Activated T-cell treated with anti-CD3 and anti-CD28 coated beads, Interleukin-2, amount 50 U/mL, for 4 hours (primary cell): ENCODE measurements at places on chromosomes 4 and X. TPM values are rescaled to one million over a fixed set of nuclear protein-coding genes. Genes with fewer than 3 reads are reported as not detected.

Gene CSN1S1
- not detected for total RNA-seq

Gene TTC29
- not detected for total RNA-seq

Gene DMP1
- not detected for total RNA-seq

Gene UVSSA
- total RNA-seq = 17.2 TPM

Gene HEPH
- 0.13 TPM for total RNA-seq

Gene SPANXA1
- total RNA-seq = not detected

Gene ZNF674
- 0.34 TPM for total RNA-seq

Gene TCEAL8
- total RNA-seq = 17.1 TPM

DNA sequence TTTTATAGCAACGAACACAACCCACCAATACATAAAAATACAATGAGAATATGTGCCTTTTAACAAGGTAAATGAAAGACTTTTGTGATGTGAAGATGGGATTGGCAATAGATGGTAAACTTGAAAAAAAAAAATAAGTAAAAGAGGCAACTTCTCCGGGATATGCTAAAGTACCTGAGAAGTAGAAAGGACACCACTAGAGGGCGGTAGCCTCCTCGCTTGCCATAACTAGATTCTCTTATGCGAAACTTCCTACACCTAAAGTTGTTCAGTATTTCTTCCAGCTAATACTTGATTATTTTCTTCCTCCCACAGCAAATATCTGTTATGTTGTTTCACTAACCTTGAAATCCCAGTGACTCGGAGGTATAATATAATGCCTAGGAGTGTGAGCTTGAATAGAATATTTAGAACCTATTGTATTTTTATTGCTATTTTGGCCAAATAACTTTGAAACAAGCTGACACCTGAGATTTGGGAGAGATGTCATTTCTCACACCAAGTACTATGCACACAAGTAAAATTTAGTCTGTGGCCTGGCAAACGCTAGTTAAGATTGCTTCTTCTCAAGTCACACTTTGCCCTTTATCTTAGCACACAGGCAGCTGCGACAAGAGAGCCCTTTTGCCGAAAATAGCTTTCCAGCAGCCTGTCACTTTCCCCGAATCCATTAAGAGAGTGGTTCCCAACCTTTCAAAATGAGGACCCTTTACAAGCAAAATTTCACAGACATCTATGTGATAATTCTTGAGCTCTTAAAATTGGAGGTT is 44.9 kb upstream of the PDLIM5 start:
- peak; percentile 48 for DNase-seq

- peak; percentile 18 for DNase-seq
Measured at GRCh38 chr4:24583451-24584210, 723 bp downstream of the DHX15 start.

GRCh38 chr4:180156684-180157083 is 2086.5 kb upstream of the TENM3 start:
- DNase-seq = no peak

- peak; percentile 32 for DNase-seq
Measured at GRCh38 chrX:101485212-101485949, at the start of gene ARMCX4. ARMCX4 (plus strand) TSS chrX:101485456; CDS start chrX:101488590, 3,134 bp downstream.

GRCh38 chr4:150318527-150318926 is 240.3 kb downstream of the DCLK2 start:
- DNase-seq = no peak

DNA sequence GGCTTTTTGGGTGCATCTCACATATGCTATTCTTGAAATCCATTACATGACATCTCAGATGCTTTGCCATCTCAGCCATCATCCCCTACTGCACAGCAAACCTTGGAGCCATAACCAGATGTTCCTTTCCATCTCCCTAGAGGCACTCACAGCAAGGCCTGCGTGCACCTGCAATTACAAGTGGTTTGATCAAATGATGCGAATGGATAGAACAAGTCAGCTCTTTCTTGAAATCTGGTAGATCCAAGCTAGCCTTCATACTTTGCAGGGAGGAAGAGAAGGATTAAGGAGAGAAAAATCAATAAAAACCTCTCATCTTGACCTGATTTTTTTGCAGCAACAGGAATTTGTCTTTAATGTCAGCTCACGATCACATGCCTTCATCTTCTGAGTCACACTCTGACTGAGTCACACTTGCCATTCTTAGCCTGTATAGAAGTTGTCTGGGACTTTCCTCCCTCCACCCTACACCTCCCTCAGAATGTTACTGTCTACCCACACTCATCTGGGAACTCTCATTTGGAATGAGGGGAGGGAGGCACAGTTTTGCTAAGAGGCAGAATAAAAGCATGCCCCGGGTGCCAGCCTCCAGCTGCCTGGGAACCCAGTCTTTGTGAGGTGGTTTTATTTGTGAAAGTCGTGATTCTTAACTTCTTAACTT is 11.9 kb upstream of the TRIML1 start:
- no peak for DNase-seq

- no peak for DNase-seq
Measured at GRCh38 chrX:43589735-43590134, 66.4 kb upstream of the MAOA start.

- DNase-seq = peak; percentile 6
Measured at GRCh38 chr4:122710434-122711308, 21.8 kb upstream of the BBS12 start.

DNA sequence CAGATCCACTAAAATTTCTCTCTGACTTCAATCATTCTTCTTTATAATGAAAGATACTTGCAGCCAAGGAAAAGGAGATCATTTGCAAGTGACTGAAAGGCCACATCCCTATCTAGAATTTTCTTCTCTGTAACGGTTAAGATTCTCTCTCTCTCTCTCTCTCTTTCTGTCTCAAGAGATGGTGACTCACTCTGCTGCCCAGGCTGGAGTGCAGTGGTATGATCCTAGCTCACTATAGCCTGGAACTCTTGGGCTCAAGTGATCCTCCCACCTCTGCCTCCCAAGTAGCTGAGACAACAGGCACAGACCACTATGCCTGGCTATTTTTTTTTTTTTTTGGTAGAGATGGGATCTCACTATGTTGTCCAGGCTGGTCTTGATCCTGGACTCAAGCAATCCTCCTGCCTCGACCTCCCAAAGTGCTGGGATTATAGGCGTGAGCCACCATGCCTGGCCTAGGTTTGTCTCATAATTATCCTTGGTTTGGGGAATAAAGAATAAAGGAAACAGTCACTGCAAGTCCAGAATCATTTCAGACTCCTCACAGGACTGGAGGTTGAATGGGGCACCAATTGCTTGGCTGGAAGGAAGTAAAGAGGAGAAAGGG is 33.3 kb upstream of the GALNT7 start:
- no peak for DNase-seq

GRCh38 chrX:95076449-95076848 is 1402.4 kb downstream of the FAM133A start:
- DNase-seq = no peak

- DNase-seq = no peak
Measured at GRCh38 chr4:26815199-26815598, 45.4 kb upstream of the STIM2 start.

- no peak for DNase-seq
Measured at GRCh38 chr4:126899331-126899801, 733.4 kb upstream of the INTU start.

- no peak for DNase-seq
Measured at GRCh38 chr4:544386-545105, 31.5 kb downstream of the TMEM271 start.

DNA sequence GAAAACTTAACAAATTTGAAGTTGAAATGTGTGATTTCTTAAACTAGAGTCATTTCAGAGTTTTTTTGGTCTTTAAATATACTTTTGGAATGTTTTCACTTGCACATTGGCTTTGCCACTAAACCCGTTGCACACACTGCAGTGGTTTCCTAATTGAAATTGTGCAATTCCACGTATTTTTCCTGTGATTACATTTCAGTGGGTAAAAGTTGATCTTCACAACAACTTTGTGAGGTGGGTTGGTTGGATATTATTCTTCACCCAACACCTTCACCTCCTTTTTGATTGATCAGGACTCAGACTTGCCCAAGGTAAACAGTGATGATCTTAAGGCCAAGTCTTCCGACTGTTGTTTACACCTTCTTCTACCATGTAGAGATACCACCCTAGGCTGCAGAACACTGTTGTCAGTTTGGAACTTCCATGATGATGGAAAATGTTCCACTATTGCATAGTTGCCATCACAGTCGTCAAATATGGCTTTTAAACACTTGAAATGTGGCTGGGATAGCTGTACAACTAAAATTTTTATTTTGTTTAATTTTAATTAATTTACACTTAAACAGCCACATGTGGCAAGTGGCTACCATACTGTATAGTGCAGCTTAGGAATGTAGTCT is 13.7 kb downstream of the SEPTIN11 start:
- no peak for DNase-seq
